ENCODE measurements at places on chromosomes 13 and 19.
A peak's percentile ranks its signal among the peaks of the same experiment; 100 is the strongest.

DNA sequence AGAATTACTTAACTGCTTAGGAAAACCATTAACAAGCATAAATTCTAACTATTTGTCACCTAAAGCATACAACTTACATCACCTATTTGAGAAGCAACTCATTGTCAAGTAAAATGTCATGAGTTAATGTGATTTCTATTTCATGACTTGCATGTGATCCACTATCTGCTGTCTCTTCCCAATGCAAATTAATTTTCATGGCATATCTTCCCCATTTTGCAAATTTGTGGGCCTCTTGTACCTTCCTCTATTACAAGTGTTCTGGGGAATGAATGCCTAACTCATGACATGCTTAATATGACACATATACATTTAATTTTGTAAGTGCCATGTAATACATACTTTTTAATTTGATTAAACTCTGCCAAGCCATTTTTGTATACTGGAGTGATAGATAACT, 81.1 kb upstream of the EDNRB start:
- no peak for DNase-seq

GRCh38 chr19:18763674-18764590, 27.2 kb downstream of the COMP start:
- peak; percentile 99 for DNase-seq

GRCh38 chr13:46359714-46360113, 27.3 kb downstream of the RUBCNL start:
- DNase-seq = no peak

- DNase-seq = no peak
Measured at GRCh38 chr13:76955661-76956060, 7.3 kb downstream of the ACOD1 start.

GRCh38 chr19:313988-314815, 23.0 kb upstream of the PLPP2 start:
- no peak for DNase-seq

GRCh38 chr19:27975419-27976005, 1237.4 kb downstream of the UQCRFS1 start:
- DNase-seq = no peak

DNA sequence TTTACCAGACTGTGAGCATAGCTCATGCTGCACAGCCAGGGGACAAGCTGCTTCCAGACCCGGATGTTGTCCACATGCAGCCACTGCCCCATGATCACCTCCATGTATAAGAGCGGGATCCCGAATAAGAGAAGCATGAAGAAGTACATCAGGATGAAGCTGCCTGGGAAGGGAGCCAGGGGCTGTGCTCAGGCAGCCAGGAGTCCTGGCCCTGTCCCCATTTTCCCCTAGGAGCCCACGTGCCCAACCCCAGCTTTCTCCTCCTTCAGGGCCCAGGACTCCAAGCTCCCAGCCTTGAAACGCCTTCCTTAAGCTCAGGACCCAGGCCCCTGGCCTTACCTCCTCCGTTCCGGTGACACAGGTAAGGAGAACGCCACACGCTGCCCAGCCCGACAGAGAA, 69.3 kb downstream of the SLC6A16 start:
- no peak for DNase-seq

DNA sequence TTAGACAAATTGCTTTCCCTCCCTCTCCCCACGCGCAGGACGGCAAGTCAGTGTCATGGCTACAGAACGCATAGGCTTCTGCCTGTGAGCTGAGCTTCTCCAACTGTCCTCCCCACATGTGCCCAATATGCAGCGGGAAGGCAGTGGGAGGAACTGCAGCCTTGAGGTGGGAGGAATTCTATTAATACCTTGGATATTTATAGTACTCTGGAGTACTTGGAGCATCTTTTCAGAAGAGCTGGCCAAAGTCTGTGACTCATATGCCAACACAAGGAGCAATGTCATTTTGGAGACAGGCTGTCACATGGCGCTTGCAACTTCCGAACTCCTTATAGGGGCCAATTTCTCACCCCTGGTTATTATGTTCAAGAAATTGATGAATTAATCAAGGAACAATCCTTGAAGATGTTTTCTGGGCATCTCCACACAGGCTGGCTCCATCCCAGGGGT, 245.0 kb upstream of the SERP2 start:
- no peak for DNase-seq

DNA sequence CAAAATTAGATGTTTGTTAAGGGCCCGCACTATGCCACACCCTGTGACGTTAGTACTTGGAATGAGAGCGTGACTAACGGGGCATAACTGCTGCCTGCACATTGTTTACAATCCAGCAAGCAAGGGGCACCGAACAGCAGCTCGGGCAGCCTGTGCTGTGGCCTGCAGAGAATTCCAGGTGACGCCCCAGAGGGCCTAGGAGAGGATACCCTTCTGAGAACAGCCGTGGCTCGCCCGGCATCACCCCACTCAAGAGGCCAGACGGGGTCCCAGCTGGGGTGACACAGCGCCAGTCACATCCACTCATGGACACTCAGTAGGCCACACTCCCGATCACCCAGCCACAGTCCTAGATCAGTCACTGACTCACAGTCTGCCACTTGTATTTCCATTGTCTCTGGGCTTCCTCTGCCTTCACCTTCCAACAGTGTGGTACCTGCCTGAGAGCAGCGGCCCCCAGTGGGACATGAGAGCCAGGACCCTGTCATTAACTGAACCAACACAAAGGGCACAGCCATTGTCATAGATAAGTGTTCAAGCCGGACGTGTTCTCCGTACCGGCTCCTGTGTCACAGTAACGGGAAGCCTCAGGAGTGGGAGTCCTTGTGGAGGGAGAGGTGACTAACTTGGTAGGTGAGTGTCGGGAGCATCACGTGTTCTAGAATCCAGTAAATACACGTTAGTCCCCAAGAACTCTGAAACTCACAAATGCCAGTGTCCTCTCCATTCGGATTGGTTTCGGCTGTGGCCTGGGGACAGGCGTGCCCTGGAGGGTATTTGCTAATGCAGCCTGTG, 7.5 kb downstream of the ZNF331 start:
- peak; percentile 67 for DNase-seq

DNA sequence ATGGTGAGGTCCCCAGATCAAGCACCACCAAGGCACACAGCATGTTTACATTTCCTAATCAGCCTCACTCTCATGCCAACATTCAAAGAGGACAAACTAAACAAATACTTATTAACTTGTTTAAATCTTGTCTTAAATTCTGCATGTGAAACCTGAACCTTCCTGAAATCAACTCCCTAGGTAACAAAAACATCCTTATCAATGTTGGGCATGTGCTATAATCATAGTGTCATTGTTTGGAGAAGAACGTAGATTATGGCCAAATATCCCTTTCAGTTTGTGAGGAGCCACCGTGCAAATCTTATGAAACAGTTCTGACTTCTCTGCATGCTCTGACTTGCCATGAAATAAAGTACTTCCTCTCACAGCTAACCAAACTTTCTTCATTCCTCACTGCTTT, 123.8 kb downstream of the NDFIP2 start:
- DNase-seq = no peak

DNA sequence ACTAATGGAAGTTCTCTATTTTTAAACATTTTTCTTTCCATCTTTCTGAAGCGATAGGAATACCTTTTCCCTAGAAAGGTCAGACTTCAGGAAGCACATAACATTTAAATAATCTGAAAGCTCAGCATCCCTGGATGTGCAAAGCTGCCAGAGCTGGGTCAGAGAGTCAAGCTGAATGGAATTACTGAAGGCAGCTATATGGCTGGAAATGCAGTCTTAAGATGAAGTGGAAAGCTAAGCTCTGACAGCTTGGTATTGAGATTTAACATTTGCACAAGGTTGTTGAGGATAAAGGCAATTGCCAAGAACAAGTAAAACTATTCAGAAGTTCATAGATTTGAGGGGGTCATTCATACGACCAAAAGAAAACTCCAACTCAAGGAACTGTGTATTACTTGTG, 28.8 kb downstream of the HTR2A start:
- no peak for DNase-seq

DNA sequence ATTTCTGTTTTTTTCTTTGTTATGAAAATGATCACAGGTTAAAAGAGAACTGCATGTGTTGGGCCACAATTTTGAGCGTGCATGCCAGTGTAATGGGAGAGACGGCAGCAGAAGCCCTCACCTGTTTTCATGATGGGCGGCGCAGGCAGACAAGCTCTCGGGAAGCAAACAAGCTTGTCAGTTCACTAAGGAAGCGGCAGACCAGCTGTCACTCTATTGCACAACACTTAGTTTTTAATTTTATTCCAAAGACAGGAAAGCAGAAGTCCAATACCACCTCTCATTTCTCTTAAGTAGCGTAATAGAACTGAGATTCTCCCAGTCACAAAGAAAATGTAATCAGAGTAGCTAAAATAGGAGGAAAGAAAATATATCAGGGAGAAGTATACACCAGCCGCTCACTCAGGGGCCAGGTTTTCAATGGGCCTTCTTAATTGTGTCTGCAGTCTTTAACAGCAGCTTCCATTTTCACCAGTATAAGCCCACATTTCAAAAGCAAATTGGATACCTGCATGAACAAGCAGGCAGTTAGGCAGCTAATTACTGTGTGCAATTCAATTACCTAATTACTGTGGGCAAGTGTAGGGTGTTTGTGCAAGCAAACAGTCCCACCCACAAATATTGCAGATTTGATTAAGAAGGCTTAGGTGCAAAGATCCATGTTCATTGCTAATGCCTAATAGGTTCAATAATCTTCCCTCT, 711.4 kb downstream of the DIAPH3 start:
- DNase-seq = no peak

GRCh38 chr13:87052731-87053130, 618.4 kb upstream of the SLITRK5 start:
- peak; percentile 15 for DNase-seq

GRCh38 chr19:12799742-12800465, 1.7 kb downstream of the PRDX2 start:
- DNase-seq = no peak

DNA sequence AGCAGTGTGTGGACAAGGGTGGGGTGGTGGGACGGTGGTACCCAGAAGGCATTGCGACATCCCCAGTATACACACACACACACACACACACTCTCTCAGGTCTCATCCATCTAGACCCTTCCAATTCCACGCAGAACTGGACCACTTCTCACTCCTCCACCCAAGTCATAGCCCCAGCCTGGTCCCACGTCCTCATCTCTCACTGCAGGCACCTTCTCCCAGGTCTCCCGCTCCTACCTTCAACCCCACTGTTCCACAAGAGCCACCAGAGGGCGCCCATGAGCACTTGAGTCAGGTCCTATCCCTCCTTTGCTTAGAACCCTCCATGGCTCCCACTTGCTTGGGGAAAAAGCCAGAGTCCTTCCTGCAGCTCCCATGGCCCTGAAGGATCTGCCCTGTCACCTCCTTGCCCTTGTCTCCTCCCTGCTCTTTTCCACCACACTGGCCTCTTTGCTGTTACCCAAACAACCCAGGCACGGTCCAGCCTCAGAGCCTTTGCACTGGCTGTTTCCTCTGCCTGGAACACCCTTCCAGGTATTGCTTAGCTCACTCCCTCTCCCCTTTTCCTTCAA, 62.6 kb downstream of the IER2 start:
- peak; percentile 79 for DNase-seq

GRCh38 chr13:80255946-80256345, 85.0 kb downstream of the SPRY2 start:
- no peak for DNase-seq

DNA sequence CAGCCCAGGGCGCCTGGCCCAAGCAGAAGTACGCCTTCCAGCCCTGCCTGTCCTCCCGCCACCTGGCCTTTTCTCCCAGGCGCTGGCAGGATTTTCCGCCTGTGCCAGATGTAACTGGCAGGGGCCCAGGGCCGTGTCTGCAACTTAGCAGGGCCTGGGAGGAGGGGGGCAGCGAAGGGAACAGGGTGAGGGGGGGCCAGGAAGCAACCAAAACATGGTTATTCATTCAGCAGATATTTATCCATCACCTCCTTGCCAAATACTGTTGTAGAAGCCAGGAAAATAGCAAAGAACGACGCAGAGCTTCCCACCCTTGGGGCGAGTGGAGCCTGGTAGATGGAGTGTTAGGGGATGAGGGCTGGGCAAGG, 5.6 kb downstream of the TLE6 start:
- peak; percentile 93 for DNase-seq

GRCh38 chr19:33471111-33471996, 50.2 kb downstream of the PEPD start:
- no peak for DNase-seq

GRCh38 chr19:53958823-53959757, 3.6 kb upstream of the CACNG8 start:
- no peak for DNase-seq

DNA sequence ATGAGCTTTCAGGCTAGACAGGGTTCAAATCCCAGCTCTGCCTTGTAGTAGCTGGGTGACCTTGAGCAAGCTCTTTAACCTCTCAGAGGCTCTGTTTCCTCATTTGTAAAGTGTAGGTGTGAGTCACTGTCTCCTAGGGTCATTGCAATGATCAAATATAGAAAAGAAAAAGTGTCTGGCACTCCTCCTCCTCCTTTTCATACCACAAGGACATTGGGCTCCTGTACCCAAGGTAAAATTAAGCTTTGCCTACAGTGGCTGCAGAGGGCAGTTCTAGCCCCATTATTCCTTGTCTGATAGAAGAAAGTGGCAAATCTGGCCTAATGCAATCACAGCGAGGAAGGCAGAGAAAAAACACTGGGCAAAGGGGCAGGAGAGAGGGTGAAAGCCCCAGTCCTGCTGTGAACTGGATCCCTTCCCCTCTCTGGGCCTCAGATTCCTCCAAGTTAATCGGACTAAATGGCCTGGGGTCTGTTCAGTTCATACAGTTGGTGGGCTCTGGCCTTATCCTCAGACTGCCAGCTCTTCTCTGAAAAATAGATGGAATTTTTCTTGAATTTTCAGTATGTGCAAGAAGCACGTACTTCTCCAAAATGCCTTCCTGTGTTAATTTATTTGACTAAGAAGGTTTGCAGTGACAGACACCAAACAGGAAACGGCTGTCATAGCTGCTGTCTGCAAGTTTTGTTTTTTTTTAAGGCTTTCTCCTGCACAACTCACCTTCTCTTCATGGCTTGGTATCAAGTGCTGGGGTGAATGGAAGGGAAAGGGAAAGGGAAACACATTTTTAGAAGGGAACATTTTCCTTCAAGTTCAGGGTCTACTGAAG, 35.3 kb downstream of the RGCC start:
- no peak for DNase-seq

DNA sequence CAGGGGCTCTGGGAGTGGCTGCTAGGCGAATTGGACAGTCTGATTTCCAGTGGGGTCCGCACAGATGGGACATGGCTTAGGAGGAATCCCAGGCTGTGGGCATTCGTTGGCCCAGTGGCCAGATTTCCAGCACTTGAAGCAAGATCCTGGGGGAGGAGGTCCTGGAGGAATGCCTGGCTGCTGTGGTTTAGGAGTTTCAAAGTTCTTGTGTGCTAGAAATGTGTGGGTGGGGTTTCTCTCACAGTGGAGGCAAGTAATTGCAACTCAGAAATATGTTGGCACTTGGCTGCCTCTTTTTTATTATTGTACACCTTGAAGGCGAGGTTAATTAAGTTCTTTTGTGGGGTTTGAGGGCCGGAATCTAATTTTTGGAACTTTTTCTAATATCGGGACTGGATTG, 17.1 kb downstream of the IGFL3 start:
- DNase-seq = peak; percentile 51

- DNase-seq = no peak
Measured at GRCh38 chr13:40161351-40161810, 505.1 kb downstream of the FOXO1 start.

DNA sequence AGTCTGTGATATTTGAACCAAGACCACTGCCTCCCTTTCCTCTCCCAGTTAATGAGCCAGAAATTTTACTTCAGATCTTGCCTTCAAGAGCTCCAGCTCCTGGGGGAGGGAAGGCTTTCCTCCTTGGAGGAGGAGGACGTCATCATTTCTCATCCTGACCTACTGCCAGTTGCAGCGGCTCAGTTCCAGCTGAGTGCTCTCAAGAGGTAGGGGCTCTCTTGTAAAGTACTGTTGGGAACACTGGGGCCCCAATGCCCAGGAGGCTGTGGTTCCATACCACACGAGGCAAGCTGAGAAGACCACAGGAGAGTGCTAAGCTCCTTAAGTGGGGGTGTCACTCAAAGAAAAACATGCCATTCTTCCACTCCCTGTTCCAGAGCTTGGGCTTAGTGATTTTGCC, 36.2 kb downstream of the METTL21C start:
- DNase-seq = no peak

Data from MG63 (cell line).